Activated CD4-positive, alpha-beta T cell treated with anti-CD3 and anti-CD28 coated beads for 4 hours (primary cell): ENCODE measurements at places on chromosomes 4 and X.

GRCh38 chrX:40189637-40190036 is 91.9 kb upstream of the BCOR start:
- DNase-seq: no peak

DNA sequence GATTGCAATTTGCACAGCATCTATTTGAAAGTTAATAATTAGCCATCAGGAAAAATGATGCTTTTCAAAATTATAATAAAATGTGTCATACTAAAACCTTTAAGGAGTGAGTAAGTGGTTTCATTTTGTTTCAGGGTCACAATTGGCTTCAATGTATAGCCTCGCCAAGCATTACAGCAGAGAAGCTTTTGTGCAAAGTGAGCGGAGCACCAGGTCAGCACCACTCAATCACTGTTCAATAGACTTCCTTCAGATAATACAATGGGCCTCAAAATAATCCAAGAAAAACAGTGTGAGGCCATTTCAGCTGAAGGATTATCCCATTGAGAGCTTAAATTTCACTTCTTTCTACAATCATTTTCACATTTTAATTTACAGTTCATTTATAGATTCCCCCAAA is 409.2 kb upstream of the SLIT2 start:
- DNase-seq: no peak

DNA sequence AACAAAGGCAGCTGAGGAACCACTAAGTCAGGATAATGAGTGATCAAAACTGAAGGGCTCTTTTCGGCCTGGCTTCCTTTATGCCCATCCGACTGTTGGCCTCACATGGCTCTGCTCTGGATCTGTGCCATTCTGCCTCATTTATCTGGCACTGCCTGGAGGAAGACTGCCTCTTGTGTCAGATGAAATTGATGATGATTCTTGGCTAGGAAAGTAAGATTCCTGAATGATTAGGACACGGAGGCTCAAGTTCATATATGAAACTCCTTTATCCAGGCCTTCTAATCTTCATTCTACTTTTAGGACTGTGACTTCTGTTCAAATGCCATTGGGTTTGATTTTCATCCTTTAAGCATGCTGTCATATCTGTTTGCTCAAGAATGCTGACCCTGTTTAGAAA is 475.4 kb upstream of the RPS6KA3 start:
- no peak for DNase-seq

GRCh38 chrX:131058136-131058868 is at the start of gene ARHGAP36:
Gene ARHGAP36, plus strand, starts transcription at chrX:131058346. Its CDS starts 23,320 bp downstream, at chrX:131081666.
- no peak for DNase-seq

DNA sequence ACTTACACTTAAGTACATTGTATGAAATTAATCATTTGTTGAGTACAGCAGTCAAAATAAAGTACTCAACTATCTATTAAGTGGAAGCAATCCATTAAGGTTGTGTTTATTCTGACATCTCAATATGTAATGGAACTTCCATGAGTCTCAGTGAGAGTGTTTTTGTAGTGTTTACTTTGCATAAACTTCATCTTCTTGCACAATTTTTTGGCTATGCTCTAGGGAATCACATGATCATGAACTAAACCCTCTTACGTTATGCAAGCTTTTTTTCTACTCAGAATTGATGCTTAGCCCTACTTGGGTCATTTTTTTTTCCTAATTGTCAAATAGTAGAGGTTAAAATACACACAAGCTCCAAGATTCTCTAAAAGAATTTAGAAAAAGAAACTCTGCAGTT is 21.1 kb upstream of the PIGA start:
- no peak for DNase-seq

DNA sequence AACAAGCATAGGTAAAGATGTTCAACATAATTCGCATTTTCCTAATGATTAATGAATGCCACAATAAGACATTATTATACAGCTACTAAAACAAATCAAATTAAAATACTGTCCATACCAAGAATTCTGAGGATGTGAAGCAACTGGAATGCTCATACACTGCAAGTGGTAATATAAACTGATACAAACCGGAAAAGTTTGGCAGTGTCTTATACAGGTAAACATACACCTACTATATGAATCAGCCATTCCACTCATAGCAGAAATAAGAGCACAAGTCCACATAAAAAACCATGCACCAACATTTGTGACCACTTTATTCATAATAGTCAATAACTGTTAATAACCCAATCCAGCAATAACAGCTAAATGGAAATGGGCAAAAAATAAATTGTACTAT is 79.3 kb downstream of the FBXW7 start:
- DNase-seq: no peak

DNA sequence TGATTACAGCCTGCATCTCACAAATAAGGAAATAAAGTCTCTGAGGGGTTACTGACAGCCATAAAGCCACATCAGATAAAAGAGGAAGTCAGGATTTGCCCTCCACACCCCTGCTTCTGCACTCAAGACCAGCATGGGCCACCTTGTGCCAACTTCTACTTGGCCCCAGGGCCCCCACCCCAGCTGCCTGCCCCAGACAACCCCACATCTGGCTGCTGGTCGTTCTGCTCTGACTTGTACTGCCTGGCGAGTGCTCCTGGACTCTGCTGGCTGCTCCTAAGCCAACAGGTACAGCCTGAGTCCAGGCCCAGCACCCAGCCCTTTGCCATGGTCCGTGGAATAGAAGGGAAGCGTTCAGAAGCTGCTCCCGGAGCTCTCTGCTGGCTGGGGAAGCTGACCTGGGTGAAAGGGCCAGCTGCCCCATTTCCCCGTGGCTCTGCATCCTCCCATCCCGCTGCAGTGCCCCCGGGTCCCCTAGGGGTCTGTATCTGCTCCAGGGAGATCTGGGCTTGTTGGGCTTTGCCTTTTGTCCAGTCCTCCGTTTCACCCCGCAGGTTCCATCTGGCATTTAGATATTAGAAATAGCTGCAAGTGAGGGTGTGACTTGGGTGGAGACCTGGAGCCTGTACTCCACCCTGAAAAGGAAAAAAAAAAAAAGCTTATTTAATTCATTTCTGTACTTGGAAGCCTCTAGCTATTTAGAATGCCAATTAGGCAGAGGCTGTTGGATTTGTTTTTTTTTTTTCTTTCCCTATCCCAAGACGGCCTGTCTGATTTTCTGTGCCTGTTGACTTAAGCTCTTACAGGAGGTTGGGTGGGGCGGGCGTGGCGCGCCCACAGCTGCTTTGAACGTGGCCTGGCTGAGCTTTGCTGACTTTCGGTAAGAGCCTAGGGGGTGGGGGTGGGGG is 194.7 kb downstream of the PTTG2 start:
- peak; percentile 23 for DNase-seq
